ENCODE measurements at places on chromosomes 1 and 21.

GRCh38 chr1:66624412-66625060 is 90.6 kb downstream of the SGIP1 start:
- no peak for DNase-seq

DNA sequence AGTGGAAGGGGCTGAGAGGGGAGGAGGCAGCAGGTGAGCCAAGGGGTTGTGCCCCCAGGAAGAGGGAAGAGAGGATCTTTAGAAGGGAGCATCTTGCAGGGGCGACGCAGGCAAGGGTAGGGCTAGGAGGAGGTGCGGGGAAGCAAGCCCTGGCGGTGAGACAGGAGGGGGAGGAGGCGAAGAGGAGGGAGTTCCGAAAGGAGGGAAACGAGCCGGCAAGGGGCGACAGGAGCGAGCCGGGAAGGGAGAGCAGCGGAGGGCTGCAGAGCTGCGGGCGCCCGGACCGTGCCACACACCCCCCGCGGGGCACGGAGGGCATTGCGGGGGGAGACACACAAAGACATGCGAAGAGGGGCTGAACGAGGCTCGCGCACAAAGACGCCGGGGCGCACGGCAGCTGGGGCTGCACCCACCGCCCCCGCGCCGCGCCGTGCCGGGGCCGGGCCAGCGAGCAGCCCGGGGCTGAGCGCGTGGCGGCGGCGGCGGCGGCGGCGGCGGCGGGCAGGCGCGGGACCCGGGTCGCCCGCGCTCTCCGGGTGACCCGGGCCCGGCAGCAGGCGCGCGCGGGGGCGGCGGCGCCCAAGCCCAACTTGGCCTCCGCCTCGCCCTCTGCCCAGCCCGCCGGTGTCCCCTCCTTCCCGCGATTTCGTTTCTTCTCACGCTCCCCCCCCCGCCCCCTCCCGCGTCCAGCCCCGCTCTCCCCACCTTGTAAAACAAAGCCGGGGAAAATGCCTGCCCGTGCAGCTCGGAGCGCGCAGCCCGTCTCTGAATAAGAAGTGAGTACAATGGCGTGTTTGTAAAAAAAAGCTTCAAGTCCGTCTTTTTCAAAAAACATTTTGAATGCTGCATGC is at the start of gene KCNK2:
Gene KCNK2 (plus strand): TSS at position 206 of the 851 bp plus-strand sequence. CDS start 649 bp downstream, outside the sequence.
- no peak for DNase-seq

DNA sequence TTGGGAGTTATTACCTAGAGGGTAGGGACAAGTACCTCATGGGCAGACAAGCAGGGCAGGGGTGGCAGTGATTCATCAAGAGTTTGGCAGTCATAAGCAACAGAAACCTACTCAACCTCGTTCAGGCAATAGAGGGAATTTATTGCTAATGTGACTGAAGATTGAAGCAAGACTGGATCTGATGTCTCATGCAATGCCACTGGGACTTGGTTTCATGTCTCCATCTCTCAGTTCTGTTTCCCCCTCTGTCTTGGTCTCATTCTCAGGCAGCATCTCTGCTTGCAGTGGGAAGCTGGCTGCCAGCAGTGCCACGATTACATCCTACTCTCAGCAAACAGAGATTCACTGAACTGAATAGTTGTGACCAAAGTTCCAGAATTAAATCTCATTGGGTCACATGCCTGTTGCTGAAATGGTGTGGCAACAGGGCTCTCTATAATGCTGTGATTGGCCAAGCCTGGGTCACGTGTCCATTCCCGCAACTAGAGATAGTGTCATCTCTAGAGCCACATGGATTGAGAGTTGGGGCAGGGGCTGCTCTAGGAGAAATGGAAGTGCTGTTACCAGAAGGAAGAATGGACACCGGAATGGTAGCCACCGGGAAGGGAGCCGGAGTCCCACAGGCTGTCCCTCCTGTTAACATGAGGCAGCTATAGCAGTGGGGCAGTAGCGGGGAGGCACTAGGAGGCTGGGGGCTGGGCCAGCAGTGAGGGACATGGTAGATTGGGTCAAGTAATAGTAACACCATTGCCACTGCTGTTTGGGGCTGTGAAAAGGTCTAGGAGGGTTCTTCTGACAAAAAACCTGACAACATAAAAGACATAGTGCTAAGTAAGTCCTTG is 3.9 kb upstream of the CDC42 start:
- DNase-seq = no peak

DNA sequence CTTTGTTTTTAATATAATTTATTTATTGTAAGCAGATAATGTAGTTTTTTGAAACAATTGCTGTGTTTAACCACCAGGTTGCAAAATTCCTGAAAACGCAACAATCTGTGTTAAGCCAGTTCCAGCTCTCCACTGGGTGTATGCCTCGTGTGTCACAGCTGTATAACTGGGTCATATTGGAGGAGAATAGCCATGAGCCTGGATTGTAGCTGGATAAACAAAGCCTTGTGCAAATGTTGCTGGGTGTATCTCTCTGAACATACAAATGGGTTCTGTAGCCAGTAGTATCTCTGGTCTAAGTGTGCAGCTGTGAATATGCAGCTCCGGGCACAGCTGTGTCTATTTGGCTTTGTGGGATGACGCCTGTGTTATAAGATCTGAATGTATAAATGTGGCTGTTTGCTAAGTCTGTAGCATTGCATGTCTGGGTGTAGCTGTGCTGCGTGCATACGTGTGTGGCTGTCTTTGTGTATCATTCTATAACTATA is 2.8 kb downstream of the TCEA3 start:
- peak; percentile 38 for DNase-seq

- DNase-seq = peak; percentile 29
These were observed 297.0 kb downstream of the GPATCH2 start for GRCh38 chr1:217333939-217334338.

DNA sequence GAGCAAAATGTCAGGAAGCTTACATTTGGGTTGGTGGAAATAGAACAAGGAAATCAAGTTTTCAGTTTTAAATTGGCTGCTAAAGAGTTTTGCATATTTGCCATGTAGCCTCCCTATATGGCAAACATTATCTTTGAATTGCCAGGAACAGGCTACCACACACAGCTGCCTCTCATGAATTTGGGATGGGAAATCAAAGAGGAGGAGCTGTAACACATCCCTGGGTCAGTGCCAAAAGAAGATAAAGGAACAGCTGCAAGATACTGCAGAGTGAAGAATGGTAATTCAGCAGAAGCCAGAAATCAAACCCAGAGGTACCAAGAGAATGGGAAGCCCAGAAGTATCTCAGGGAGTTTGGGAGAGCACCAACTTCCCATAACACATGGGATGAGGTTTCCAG is 18.6 kb upstream of the RASAL2 start:
- DNase-seq = no peak

DNA sequence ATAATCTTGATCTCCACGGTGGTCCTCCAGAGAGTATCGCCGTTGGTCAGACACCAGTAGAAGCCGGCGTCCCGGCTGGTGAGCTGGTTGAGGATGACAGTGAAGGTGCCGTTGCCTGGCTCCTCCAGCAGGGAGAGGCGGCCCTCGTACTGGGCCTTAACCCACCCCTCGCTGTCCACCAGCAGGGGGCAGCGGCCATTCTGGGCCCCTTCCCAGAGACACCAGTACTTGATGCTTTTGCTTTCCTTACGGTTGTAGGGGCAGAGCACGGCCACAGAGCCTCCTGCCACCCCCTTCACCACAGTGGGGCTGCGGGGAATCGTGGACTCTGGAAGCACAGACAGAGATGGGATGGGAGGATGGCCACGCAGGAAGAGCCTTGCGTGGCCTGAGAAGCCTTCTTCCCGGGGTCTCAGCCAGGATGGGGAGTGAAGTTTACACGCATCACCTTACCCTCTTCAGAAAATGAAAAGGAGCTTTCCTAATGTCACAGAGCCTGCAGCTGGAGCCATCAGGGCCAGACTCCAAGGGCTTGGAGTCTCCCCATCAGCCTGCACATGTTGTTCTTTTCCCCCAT is 10.7 kb downstream of the PIGR start:
- no peak for DNase-seq

DNA sequence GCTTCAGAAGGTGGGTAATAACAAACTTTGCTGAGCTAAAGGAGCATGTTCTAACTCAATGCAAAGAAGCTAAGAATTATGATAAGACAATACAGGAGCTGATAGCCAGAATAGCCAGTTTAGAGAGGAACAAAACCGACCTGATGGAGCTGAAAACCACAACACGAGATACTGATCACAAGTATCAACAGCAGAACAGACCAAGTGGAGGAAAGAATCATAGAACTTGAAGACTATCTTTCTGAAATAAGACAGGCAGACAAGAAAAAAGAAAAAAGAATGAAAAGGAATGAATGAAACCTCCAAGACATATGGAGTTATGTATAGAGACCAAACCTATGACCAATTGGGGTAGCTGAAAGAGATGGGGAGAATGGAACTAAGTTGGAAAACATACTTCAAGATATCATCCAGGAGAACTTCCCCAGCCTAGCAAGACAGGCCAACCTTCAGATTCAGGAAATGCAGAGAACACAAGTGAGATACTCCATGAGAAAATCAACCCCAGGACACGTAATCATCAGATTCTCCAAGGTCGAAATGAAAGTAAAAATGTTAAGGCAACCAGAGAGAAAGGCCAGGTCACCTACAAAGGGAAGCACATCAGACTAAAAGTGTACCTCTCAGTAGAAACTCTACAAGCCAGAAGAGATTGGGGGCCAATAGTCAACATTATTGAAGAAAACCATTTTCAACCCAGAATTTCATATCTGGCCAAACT is 20.5 kb downstream of the CD84 start:
- no peak for DNase-seq

DNA sequence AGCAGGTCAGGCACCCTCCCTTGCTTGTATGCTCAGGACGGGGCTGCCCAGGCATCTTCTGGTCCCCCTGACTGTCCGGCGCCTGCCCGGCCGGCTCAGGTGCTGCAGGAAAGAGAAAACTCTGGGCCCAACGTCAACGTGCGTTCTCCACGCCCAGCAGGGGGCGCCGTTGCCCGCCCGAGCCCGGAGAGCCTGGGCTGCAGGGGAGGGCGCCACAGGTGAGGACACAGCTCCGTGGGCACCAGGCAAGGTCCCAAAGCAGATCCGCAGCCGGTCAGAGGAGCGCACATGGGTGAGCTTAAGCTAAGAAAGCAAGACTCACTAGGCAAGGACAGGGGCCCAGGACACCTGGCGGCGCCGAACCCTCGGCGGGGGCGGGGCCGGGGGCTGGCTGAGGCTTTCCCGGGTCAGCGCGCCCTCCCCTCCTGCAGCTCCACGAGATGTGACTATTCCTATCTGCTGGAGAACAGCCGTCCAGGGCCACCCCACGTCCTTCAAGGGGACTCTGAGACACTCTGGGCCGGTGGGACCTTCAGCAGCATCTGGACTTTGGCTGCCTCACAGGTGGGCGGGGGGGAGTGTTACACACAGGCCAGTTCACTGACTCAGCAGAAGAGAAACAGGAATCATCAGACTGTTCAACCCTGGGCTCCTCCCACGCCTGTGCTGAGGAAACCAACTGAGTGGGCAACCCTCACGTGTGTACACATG is 29.3 kb downstream of the KRTAP10-1 start:
- no peak for DNase-seq

GRCh38 chr1:230849451-230850224 is 18.7 kb downstream of the C1orf198 start:
- no peak for DNase-seq

DNA sequence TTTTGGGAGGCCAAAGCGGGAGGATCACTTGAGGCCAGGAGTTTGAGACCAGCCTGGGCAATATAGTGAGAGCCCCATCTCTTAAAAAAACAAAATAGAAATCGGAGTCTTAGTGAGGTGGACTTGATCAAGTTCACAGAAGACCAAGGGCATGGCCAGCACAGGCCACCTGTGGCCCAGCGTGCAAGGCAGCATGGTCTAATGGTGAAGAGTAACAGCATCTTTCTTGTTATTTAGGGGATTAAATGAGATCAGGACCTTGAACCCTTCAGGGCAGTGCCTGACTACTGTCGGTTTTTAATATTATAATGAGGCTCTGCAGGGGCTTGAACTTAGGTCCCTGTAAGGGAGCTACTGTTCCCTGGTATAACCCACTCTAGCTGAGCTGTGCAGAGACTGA is 38.5 kb downstream of the EIF2D start:
- no peak for DNase-seq

DNA sequence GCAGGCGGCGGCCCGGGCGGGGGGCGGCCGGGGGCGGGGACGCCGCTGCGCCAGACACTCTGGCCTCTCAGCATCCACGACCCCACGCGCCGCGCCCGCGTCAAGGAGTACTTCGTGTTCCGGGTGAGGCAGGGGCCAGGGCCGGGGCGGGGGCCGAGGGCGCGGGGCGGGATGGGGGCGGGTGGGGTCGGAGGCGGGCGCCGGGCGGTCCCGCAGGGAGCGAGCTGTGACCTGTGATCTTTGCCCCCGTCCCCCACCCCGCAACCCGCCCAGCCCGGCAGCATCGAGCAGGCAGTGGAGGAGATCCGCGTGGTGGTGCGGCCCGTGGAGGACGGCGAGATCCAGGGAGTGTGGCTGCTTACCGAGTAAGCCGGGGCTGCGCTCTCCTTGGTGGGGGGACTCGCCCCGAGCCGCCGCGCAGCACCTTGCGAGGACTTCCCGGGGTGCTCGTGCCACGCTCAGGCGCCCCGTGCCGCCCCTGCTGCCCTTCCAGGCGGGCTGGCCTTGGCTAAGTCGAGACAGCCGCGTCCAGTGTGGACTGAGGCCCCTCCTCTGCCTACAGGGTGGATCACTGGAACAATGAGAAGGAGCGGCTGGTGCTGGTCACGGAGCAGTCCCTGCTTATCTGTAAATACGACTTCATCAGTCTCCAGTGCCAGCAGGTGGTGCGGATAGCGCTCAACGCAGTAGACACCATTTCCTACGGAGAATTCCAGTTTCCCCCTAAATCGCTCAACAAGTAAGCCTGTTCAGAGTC is 514 bp downstream of the TPRG1L start:
- DNase-seq = no peak

DNA sequence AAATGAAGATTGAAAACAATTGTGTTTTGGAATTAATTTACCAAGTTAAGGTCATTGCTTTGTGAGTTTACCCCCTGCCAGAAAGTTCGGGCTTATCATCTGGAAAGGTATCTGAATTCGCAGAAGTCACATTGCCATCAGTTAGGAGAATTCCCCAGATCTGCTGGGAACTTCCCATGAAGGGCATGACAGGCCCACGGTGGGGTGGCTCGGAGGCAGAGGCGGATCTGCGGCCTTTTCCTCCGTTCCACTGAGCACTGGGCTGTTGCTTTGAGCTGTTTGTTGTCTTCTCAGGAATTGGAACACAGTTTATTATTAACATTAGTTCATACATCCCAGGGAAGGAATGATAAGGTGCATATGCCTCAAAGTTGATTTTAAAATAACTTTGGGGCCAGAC is 320.0 kb downstream of the CAMTA1 start:
- no peak for DNase-seq

DNA sequence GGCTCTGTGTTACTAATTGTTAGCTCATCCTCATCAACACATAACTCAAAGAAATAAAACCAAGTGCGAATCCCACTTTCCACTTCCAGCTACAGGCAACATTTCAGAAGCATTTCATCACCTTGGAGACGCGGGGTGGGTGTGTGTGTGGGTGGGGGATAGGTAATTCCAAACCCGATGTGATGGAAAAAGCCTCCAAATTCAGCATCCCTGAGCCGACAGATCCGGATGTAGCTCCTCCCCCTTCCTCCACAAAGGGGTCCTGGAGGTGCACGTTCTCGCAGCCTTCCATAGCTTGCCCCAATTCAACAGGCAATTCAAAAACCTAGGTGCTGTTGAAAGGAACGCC is 486 bp downstream of the HSPA13 start:
- DNase-seq = no peak
